ENCODE measurements at places on chromosomes 6 and 20.

GRCh38 chr6:25411316-25411950, 132.3 kb downstream of the CARMIL1 start:
- no peak for DNase-seq

- no peak for DNase-seq
Observed at GRCh38 chr6:127188744-127189143, 70.3 kb downstream of the RSPO3 start.

DNA sequence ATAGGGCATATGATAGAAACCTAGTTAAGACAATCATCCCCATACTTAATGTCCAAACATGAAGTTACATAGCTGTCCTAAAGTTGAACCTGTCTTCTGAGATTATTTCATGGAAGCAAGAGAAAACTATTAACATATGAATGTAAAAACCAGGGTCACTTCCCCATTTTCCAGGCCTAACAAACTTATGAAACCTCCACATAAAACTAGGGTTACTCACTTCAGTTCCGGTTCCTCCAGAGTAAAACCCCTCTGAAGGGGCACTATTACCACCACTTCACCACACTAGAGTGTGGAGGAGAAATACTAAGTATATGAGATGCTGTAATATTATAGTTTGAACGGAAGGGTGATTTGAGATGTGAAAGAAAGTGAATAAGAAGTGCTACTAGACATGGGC, 14.9 kb downstream of the PRKN start:
- no peak for DNase-seq

GRCh38 chr20:50561379-50562078, 51.3 kb downstream of the PTPN1 start:
- DNase-seq: peak; percentile 10

GRCh38 chr6:46556053-46556452, 64.8 kb upstream of the RCAN2 start:
- no peak for DNase-seq

- no peak for DNase-seq
Observed at GRCh38 chr6:53630533-53631226, 34.9 kb downstream of the KLHL31 start.
